ENCODE measurements at places on chromosomes 4 and X. TPM values are rescaled to one million over a fixed set of nuclear protein-coding genes. Genes with fewer than 3 reads are reported as not detected.
A peak's percentile ranks its signal among the peaks of the same experiment; 100 is the strongest.

DNA sequence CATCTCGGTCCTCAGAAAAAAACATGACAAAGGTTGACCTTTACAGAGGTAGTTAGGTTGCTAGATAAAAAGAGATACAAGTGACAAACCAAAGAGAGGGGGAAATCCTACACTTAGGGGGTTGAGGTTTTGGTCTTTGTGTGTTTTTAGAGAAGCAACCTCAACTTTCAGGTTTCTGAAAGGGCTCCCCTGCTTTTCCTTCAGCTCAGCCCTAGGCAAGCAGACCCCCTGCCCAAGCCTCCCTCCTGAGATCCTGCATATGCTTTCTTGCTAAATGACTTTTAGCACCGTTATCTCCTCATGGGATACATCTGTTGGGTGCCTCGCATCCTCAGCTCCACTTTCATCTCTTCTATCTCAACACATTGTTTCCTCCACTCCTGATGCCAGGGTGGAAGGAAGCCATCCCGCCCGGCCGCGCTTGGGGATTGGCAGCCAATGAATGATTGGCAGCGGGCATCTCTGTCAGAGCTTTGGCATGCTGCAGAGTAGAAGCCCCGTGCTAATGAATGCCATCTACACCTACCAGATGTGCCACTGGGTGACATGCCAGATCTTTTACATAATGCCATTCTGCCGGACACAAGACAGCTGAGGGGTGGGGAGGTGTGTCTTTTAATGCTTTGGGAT, 15.0 kb upstream of the PRDM8 start:
- no peaks in the 10 kb centered on the region for H3K36me3 ChIP-seq
- peak overlapping the region; percentile 0 for H3K27ac ChIP-seq
- peaks cover 10% of the 10 kb centered on the region for H3K4me1 ChIP-seq
- no peak overlapping the region for H3K4me3 ChIP-seq
- no peaks in the 10 kb centered on the region for H3K27me3 ChIP-seq

GRCh38 chr4:148776941-148777340, 334.7 kb upstream of the NR3C2 start:
- no peak overlapping the region for H3K4me3 ChIP-seq
- H3K4me1 ChIP-seq = no peaks in the 10 kb centered on the region
- no peaks in the 10 kb centered on the region for H3K36me3 ChIP-seq
- no peaks in the 10 kb centered on the region for H3K27me3 ChIP-seq

- no peak overlapping the region for H3K27ac ChIP-seq
- H3K4me1 ChIP-seq = no peaks in the 10 kb centered on the region
- H3K36me3 ChIP-seq = no peaks in the 10 kb centered on the region
- no peak overlapping the region for H3K4me3 ChIP-seq
- DNase-seq = no peak
- H3K27me3 ChIP-seq = no peaks in the 10 kb centered on the region
These were observed 767.3 kb upstream of the TENM3 start for GRCh38 chr4:181475781-181476507.

DNA sequence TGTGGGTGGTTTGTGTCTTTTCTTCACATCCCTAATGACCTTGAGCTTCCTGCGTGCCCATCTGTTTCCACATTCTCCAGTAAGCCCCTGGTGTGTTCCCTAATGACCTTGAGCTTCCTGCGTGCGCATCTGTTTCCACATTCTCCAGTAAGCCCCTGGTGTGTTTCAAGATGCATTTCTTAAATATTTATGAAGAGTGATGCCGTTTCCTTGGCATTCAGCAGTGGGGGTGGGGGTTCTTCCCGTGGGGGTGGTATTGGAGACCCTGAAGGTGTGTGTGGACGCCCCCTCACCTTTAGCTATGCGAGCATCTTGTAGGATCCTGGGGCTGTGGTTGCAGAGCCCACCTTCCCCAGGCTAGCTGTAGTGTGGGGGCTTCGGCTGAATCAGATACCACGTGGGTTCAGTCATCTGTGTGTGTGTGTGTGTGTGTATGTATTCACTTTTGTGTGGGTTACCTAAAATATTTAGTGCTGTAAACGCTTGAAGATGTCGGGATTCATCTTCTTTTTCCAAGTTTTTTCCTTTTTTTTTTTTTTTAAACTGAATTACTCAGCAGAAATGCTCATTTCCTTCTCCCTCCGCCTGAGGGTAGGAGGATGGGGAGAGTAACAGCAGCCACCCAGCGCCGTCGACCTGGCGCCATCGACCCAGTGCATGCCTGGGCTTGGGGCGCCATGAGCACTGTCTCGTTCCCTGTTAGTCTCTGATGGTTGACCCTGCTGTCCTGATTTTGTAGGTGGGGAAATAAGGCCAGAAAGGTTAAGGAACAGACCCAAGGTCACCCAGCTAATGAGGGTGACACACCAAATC, 9.9 kb downstream of the NSG1 start:
- no peak for DNase-seq
- H3K27ac ChIP-seq = no peak overlapping the region

Gene SOD3
- total RNA-seq = 893 TPM

Gene BMPR1B
- total RNA-seq = 3.8 TPM

DNA sequence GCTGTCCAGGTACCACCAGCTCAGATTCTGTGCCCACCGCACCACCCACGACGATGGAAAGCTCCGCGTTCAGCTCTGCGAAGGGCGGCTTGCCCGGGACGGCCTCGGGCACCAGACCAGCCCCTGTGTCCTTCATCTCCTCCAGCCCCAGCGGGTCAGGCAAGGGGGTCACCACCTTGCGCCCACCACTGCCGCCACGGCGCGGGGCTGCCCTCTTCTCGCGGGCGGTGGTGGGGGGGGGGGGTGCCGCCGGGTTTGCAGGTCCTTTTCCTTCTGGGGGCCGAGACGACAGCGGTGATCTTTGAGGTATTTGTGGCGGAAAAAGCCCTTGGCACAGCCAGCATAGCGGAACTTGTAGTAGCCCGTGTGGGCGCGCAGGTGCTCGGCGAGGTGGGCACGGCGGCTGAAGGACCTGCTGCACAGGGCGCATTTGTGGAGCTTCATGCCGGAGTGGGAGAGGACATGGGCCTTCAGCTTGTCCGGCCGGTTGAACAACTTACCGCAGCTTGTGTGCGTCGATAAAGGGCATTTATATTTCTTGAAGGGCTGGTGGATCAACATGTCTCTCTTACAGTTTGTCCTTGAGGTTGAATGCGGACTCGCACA, 50.9 kb downstream of the CFAP299 start:
- no peaks in the 10 kb centered on the region for H3K4me1 ChIP-seq
- no peak overlapping the region for H3K4me3 ChIP-seq
- DNase-seq = no peak
- H3K27ac ChIP-seq = no peak overlapping the region

Gene GPR119
- not detected for total RNA-seq

Gene SHROOM4
- 25.3 TPM for total RNA-seq

GRCh38 chr4:112127803-112128202, 17.5 kb upstream of the FAM241A start:
- no peaks in the 10 kb centered on the region for H3K4me1 ChIP-seq
- no peaks in the 10 kb centered on the region for H3K27me3 ChIP-seq
- H3K27ac ChIP-seq = peak overlapping the region; percentile 44
- no peaks in the 10 kb centered on the region for H3K36me3 ChIP-seq
- no peak overlapping the region for H3K4me3 ChIP-seq

Gene TACC3
- 2.7 TPM for total RNA-seq

Gene PROM1
- 7.2 TPM for total RNA-seq

Measured in ascending aorta (tissue), 2 donors.